ENCODE measurements at places on chromosomes 7 and 10. TPM values are rescaled to one million over a fixed set of nuclear protein-coding genes. Genes with fewer than 3 reads are reported as not detected.

DNA sequence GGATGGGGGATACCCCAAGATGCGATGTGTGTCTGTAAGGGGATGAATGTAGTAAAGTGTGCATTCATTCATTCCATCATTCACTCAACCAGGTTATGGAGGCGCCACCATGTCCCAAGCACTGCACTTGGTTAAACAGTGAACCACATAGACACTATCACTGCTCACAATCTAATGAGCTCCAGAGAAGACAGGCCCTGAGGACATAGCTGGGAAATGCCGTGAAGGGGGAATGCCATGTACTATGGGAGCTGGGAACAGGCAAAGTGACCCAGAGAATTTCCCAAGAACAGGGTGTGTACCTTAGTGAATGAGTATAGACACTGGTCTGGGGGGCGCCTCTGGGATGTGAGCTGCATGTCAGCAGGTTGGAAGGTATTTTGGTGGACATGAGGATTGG is 44.5 kb upstream of the LBX1 start:
- no peak for DNase-seq

The CAMK2B gene
- not detected for total RNA-seq

The ADCYAP1R1 gene
- total RNA-seq: 1.8 TPM

The AGBL3 gene
- 1.7 TPM for total RNA-seq

The KEL gene
- 7.7 TPM for total RNA-seq

GRCh38 chr10:128633864-128634540 is 507.8 kb upstream of the MKI67 start:
- DNase-seq: no peak

DNA sequence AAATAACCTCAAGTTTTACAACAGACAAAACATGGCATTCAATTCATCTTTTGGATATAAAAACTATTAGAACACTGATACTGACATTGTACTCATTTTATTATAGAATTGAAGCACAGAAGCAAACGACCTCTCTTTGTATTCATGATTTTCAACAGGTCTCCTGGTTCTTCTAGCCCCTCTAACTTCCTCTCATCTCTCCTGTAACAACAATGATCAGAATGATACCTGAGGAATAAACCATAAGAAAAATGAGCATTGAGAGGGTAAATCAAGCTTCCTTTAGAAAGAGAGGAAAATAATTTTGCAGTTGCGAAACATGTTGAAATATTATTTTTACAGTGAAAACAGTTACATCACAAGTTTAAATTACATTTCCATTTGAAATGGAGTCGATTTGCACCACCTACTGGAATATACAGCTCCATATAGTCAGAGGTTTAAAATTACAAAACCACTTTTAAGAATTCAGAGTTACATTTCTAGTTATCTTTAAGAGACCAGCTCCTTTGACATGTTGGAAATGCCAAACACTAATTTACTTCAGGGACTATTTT is 17.5 kb upstream of the TEX36 start:
- no peak for DNase-seq

DNA sequence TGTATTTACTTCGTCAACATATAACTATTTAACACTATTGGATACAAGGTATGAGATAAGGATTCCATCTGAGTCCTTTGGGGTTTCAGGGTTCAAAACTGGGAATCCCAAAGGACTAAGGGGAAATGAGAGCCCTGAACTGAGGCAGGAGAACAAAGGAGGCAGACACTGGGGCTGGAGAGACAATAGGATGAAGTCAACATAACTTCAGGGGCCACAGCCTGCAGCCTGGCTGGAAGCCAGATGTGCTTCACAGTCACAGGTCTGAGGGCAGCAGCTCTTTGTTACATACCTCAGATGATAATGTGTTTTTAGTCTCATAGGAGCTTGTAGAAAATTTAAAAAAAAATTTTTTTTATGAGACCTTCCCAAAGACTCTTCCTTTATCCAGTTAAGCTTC is 73.3 kb downstream of the NRF1 start:
- peak; percentile 39 for DNase-seq

DNA sequence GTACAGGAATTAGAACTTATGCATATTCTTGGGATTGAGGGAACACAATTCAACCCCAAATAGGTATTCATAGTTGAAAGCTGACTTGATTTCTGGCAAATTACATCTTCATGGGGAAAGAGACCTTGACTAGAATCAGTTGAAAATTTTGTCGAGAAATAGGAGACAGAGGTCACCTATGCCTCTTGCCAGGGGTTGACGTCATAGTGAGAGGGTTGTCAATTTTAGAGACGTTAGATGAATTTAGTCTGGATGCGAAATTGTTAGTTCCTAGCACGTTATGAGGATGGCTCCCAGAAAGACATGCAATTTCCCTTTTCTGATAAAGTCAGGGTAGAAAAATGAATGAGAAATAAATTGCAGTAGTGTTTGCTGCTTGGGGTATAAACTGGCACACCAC is 59.3 kb downstream of the SEC61G start:
- DNase-seq: no peak

DNA sequence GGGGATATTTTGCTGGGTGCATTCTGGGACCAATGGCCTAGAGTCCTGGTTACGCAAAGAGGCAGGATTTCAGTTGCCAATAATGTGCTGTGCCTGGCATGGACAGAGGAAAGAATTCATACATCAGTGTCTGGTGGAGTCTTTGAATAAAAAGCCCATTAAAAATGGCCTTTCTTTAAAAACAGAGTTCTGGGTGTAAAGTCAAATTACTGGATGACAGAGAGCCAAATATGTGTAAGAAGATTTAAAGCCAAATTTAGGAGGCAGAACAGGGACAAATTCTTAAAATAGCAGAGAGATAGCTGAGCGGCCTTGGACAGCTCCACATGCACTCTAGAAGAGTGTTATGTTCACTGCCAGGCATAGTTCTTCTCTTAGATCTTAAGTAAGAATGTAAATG is 60.8 kb upstream of the MEOX2 start:
- DNase-seq: no peak

- DNase-seq: no peak
Measured at GRCh38 chr7:26180792-26181198, 19.8 kb downstream of the HNRNPA2B1 start.

DNA sequence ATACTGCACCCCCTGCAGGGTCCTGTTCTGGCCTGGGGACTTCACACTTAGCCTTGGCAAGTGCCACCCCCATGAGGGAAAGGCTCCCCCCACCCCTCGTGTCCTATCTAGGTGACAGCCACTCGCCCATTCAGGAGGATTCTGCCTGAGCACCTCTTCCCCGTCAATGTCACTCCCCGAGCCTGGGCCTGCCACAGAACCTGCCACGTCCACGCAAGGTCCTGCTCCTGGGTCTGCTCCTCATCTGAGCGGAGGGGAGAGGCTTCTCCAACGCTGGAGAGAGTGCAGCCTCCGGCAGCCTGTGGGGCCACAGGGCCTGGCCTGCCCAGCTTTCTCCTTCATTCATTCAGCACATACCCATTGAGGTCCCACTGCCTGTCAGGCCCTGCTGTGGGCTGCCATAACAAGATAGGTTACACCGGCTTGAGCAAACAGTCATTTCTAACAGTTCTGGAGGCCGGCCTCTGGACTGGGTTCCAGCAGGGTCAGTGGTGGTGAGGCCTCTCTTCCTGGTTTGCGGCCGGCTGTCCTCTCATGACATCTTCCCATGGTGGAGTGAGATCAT is 92.0 kb upstream of the RET start:
- peak; percentile 16 for DNase-seq

DNA sequence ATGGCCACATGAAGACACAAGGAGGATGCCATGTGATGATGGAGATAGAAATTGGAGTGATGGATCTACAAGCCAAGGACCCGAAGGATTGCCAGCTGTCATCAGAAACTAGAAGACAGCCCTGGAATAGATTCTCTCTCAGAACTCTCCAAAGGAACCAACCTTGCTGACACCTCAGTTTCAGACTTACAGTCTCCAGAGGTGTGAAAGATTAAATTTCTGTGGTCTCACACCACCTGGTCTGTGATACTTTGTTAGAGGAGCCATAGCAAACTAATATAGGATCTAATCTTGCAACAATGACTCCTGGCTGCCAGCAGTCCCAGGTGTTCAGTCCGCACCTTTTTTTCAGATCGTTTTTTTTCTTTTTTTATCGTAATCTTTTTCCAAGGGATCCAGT is 647.3 kb upstream of the GHITM start:
- DNase-seq: no peak

- DNase-seq: peak; percentile 32
Measured at GRCh38 chr10:126187399-126187798, 200.9 kb downstream of the ADAM12 start.

DNA sequence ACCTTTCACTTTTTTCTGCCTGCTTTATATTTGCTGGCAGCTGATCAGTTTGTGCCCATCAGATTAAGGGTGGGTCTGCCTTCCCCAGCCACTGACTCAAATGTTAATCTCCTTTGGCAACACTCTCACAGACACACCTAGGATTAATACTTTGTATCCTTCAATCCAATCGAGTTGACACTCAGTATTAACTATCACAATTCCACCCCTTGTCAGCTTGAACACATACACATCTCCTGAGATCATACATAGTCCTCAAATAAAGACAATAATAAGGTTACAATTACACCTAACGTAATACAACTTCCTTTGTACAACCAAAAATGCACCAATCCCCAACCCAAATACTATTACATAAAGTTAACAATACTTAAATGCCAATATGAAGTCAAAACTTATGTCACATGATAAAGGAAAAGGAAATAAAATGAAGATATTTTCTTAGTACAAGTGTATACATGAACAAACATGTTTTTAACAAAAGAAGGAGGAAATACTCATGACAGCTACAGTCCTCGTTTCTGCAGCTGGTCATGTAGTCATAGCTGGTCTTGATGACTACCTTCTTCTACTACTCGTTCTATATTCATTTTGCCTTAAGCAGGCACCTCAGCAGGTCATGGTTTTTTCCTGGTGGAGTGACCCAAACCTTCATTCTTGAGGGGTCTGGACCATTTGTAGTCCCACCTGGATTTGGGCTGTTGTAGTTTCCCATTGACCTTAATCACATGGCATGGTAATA is 96.7 kb upstream of the CABCOCO1 start:
- DNase-seq: no peak

The GPR158 gene
- total RNA-seq: 0.35 TPM

DNA sequence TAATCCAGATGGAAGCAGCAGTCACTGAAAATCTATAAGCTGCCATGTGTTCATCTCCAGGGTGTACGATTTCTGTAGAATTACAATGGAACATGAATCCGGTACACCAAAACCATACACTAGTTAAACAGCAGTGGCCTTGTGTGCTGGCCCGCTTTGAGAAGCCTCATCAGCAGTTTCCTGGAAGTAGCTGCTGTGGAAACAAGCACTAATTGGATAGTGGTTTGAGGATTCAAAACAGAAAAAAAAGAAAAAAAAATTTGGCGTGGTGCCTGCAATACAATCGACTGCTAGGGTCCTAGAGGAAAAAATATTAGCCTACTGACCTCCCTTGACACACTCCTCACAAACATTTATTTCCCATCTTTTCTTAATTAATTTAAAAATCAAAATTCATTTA is 545.9 kb downstream of the SORCS1 start:
- DNase-seq: no peak

GRCh38 chr10:17387861-17388503 is 66.4 kb downstream of the ST8SIA6 start:
- peak; percentile 36 for DNase-seq

DNA sequence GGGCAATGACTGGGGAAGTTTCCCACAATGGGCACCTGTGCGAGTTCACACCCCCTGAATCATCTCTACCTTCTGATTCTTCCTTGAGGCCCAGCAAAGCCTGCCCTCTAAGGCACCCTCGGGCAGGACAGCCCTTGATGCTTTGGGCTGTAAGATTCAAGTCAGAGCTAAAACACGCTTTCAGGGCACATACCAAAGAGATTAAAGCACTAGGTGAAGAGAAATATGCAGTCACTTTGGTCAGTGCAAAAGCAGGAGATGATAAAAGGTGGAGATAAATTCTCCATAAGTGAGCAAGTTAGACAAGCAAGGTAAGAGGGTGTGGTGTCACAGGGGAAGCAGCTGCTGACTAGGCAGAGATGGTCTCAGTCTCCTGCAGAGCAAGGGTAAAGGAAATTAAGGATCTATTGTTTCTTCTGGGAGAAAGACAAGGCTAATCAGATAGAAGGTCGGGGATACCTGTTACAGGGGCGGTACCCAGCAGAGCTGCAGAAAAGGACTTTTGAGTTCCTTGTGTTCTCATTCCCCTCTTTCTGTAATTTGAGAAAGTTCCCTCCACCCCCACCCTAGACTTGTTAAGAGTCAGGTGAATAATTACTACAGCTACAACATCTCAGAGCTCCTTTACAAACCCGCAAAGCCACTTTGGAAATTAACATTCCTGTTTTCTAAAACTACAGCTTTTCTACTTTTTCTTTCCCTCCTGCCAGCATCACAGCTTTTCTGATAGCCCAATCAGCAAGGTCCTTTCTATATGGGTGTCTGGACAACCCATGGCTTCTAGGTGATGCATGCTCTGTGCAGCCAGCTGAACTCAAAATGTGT is 26.4 kb downstream of the PDLIM1 start:
- DNase-seq: peak; percentile 68

DNA sequence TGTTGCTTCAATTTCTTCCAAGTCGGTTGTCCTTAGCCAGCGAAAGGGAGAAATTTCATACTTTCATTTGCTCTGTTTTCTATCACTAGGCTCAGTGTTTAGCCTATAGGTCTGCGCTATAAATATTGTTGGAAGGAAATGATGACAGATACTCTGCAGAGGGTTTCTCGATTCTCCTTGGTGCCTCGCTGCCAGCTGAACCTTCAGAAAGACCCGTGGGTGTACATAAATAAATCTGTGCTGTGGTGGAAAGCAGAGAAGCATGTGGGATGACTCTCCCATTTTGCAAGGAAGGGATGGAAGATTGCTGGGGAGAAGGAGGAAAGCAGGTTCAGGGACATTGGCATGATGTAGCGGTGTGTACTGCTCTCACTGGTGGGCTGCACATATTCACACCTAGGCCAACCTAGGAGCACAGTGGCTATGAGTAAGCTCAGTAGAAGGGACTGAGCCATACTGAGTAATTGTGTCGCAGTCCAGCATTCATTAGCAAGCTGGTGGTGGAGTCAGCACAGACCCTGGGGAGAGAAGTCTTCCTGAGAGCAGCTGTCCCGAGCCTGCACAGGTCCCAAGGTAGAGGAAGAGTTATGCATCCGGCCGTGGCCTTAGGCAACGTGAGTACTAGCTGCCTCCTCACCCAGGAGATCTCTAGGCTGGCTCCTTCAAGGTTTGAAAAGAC is 50.5 kb downstream of the PNLIPRP3 start:
- no peak for DNase-seq

The TRIP6 gene
- total RNA-seq: 95.7 TPM

The PRSS37 gene
- not detected for total RNA-seq

DNA sequence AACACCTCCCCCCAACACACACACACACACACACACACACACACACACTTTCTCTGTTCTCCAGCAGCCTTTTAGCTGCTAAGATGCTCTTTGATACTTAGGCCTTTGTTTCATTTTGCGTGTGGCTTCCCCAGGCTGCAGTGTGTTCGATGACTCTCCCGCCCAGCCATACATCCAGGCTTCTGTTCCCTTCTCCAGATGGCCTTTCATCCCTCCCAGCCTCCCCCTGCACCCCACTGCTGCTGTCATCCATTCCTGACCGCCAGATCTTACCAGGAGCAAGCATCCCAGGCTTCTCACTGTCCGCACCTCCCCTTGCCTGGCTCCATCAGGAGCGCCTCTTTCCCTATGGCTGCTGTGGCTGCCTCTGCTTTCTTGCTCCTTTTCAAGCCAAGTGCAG is 77.8 kb upstream of the PPIF start:
- DNase-seq: no peak

The GSTO2 gene
- total RNA-seq: 20.6 TPM

The HMX3 gene
- not detected for total RNA-seq

The EPO gene
- total RNA-seq: 0.15 TPM

The AQP1 gene
- not detected for total RNA-seq

The KCNH2 gene
- total RNA-seq: 9.5 TPM

The DRGX gene
- not detected for total RNA-seq

All from H7 (cell line).